ENCODE measurements at places on chromosomes 13 and 19.

DNA sequence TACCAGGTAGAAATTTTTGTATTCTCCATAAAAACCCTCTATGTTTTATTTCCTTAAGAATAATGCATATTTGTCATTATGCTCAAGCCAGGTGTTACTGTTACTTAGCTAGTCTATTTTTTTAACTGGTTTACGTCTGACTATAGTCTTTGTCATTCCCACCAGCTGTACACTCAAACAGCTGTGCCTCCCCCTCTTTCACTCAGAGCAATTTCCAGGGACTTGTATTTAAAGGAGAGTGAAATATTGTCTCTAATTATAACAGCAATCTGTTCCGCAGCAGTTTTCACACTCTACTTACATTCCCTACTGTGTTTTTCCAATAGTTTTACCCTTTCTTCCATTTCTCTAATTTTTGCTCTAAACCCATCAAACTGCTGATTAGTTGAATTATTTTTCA is 813.6 kb upstream of the MIR17HG start:
- DNase-seq: no peak

DNA sequence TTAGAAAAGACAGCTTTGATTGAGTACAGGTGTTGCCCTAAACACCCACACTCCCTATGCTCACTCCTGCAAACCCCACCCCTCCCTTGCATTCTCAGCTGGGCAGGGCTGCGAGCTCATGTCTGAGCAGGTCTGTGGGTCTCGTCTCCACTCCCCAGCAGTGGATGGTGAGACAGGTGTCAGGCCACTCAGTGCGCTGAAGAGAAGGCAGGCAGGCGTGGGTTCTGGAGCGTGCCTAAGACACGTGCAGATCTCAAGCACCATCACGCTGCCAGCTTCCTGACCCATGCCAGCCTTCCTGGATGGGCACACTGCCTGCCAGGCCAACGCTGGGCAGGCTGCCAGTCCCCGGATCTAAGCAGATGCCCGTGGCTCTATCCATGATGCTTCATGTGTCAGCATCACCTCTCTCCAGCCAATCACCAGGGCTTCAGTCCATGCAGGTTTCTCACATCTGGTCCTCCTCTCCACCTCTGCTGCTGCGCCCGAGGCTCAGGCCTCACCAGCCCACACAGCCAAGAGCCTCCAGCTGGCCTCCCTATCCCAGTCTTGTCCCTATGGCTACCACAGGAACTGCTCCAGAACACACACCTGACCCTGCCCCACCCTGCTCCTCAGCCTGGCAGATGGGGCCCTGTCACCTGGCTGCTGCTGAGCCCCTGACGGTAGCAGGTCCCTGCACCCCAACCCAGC is 42.6 kb downstream of the EPS15L1 start:
- DNase-seq: no peak

- no peak for DNase-seq
Observed at GRCh38 chr19:29293292-29293691, 80.3 kb upstream of the UQCRFS1 start.

DNA sequence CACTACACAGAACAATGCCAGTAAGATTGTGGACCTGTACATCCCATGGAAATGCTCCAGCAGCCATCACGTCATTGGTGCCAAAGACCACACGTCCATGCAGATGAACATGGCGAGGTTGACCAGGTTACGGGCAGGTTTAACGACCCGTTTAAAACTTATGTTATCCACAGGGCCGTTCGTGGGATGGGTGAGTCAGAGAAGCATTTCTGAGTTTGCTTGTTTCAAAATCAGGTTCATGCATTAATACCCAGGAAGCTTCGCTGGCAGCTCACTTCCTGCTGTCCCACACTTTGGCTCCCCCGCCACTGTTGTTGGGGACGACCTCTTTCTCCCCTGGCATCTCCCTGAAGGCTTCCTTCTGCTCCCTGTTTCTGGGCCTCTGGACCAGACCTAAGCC is 194.1 kb downstream of the USP12 start:
- DNase-seq: no peak

GRCh38 chr13:97353927-97354675 is 79.9 kb upstream of the RAP2A start:
- no peak for DNase-seq

DNA sequence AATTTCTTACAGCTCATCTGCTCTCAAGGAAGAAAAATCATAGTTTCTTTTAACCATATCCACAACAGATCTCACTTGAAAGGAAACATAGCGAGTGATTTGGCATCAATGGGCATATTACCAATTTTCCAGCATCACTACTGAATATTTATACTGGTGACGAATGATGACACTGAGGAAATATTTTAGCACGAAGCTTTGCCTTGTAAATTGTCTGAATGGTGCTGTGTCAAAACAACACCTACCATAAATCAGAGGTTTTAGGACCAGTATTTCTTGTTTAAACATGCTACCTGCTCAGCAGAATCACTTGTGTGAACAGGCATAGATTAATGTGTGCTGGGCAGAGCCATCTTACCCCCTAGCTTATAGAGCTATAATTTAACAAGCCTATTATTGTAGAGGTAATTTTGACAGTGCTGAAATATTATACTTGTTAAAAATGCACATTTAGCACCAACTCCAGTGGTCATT is 146.8 kb downstream of the ABCC4 start:
- no peak for DNase-seq
